ENCODE measurements at places on chromosomes 16 and 17.

GRCh38 chr17:13024526-13025257, 6.9 kb upstream of the ELAC2 start:
- DNase-seq: peak; percentile 85

- no peak for DNase-seq
These were observed 92.8 kb downstream of the RBFOX3 start for GRCh38 chr17:79517827-79518584.

DNA sequence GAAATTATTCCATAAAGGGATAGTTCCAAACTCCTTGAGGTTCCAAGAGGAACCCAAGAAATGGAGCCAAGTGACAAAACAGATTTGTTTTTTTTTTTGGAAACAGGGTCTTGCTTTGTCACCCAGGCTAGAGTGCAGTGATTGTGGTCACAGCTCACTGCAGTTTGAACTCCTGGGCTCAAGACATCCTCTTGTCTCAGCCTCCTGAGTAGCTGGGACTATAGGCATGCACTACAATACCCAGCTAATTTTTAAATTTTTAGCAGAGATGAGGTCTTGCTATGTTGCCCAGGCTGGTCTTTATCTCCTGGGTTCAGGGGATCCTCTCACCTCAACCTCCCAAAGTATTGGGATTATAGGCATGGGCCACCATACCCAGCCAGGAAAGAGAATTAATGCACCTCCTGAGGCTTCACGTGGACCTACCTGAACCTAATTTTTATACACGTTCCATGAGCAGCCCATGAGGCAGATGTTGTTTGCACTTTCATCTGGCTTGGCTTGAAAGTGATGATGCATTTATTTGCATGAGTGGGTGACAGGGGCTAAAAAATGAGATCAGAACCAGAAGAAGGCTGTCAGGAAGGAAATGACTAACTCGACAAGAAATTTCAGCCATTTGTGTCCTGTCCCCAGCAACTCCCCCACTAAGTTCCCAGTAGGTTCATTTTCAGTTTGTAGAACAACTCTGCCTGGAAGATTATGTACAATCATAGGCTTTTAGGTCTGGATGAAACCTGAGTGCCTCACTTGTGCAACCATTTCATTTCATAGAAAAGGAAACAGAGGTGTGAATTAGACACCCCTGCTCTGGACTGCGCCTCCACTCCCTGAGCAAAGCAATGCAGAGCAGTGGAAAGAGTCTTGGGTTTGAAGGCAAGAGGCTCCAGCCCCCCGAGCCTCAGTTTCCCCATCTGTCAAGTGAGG, 10.3 kb upstream of the IRF8 start:
- DNase-seq: peak; percentile 20

GRCh38 chr17:2926019-2926650, 129.9 kb downstream of the RAP1GAP2 start:
- peak; percentile 55 for DNase-seq

DNA sequence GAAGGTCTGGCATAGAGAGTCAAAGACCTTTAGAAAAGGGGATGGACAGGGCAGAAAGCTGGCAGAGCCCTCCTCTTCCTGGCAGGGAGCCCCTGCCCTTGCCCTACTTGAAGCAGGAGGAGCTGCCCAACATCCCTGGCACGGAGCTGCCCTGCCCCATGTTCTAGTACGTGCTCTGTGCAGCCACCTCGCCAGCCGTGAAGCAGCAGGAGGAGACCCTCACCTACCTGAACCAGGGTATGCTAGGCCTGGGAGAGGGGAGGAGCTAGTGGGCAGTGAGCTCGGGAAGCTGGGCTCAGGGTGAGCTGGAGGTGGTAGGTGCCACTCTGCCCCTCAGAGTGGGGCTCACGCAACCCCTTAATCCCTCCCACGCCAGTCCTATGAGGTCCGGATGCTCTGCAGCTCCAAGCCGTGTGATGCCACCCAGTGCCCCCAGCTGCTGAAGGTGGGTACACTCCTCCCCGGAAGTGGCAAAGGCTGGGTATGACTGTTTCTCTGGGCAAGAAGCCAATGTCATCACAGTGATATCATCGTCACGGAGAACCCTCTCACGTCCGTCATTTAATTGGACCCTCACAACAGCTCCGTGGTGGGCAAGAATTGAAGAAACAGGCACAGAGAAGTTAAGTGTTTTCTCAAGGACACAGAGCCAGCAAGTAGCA, 12.7 kb upstream of the STAC2 start:
- DNase-seq: peak; percentile 51

- DNase-seq: peak; percentile 82
These were observed 1.4 kb downstream of the NOTUM start for GRCh38 chr17:81959362-81960129.

GRCh38 chr16:73046202-73046848, 1.6 kb downstream of the ZFHX3 start:
- peak; percentile 40 for DNase-seq

- DNase-seq: peak; percentile 59
These were observed 7.5 kb downstream of the NFE2L1 start for GRCh38 chr17:48055531-48056245.

All from astrocyte of the hippocampus (primary cell).